Activated CD4-positive, CD25-positive, alpha-beta regulatory T cell treated with anti-CD3 and anti-CD28 coated beads, Interleukin-2, amount 50 U/mL, for 72 hours (primary cell): ENCODE measurements at places on chromosomes 12 and 14.

- DNase-seq, result no peak
Observed at GRCh38 chr12:65561798-65562382, 262.4 kb upstream of the HMGA2 start.

GRCh38 chr14:102917469-102918211, 4.8 kb upstream of the AMN start:
- DNase-seq, result peak; percentile 58

GRCh38 chr12:124774462-124775167, 89.0 kb downstream of the SCARB1 start:
- peak; percentile 52 for DNase-seq

DNA sequence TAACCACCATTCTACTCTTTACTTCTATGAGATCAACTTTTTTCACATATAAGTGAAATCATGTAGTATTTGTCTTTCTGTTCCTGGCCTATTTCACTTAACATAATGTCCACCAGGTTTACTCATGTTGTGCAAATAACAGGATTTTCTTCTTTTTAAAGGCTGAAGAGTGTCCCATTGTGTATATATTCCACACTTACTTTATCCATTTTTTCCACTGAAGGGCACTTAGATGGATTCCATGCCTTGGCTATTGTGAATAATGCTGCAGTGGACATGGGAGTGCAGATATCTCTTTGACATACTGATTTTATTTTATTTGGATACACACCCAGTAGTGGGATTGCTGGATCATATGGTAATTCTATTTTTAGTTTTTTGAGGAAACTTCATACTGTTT, 181.1 kb upstream of the HMGA2 start:
- DNase-seq, result no peak

- no peak for DNase-seq
Observed at GRCh38 chr12:80268924-80269749, 169.8 kb downstream of the OTOGL start.
